ENCODE measurements at places on chromosomes 16 and 17. TPM values are rescaled to one million over a fixed set of nuclear protein-coding genes. Genes with fewer than 3 reads are reported as not detected.

GRCh38 chr17:75262112-75262606 is 480 bp downstream of the MRPS7 start:
- DNase-seq = no peak

DNA sequence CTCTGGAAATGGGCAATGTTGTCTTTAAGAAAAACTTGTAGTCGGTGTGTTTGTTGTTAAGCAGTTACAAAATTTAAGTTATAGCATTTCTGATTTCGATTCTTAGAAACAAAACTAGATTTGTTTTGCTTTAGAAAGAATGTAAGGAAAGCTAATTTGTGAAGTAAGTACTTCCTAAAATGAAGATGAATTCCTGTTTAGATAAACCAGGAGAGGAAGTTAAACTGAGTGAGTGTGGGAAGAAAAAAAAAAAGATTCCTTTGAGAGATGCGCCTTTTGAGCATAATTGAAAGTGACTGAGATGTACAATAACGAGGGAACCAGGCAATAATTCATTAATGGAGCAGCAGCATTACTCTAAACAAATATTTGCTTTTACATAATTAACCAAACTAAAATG is 52.4 kb upstream of the ALOX12 start:
- DNase-seq = no peak

GRCh38 chr16:81212830-81213465 is 25.5 kb upstream of the BCO1 start:
- DNase-seq = peak; percentile 41

The KRTAP2-3 gene
- total RNA-seq = not detected

The POLDIP2 gene
- total RNA-seq = 82.8 TPM

The USP31 gene
- 16.1 TPM for total RNA-seq

- DNase-seq = no peak
Measured at GRCh38 chr17:59427425-59427921, 96.0 kb downstream of the YPEL2 start.

DNA sequence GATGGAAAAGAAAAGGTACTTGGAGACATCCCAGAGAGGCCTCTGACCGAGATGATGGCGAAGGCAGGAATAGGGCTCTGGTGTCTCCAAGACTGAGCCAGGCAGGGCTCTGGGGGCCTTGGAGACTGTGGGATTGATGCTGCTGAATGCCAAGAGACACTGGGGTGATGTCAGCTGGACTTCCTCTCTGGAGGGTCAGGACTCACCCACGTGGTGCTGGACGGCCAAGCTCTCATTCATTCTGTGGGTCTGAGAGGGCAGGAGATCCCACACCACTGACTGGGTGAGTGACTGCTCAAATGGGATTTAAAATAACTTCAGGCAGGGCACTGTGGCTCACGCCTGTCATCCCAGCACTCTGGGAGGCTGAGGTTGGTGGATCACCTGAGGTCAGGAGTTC is 64.8 kb downstream of the NT5M start:
- DNase-seq = no peak

The HSBP1 gene
- total RNA-seq = 230 TPM

DNA sequence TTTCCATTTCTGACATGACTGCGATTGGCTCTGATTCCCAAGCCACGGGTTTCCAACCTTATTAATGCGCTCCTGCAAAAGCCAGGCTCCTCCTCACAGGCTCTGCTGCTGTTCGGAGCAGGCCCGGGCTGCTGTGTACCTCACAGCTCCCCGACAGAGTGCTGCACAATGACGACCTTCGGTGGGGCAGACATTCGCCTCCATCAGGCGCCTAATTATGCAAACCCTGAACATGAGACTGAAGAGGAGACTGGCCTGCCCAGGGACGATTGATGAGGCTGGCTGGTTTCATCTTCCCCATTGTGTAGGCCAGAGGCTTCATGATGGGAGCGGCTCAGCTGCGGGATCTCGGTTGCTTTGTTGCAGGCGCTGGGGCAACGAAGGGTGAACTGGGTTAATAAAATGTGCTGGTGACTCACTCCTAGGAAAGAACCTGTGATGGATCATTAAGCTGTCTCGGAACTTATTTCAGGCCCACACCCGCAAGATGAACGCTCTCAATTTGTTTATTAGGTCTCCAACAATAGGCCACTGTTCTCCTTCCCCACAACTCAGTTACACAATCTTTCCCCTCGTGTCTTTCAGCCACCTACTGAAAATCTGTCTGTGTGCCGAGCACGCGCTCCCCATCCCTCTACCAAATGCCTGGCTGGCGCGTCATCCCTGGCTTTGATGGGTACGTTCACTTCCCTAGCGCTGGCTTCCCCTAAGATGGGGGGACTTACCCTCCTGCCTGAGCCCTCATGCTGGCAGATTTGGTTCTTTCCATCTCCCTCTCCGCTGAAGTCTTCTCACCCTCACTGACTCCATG is 27.2 kb upstream of the TOB1 start:
- DNase-seq = no peak

The SEPTIN12 gene
- not detected for total RNA-seq

- DNase-seq = no peak
Measured at GRCh38 chr16:89360760-89361435, 129.5 kb downstream of the ANKRD11 start.

DNA sequence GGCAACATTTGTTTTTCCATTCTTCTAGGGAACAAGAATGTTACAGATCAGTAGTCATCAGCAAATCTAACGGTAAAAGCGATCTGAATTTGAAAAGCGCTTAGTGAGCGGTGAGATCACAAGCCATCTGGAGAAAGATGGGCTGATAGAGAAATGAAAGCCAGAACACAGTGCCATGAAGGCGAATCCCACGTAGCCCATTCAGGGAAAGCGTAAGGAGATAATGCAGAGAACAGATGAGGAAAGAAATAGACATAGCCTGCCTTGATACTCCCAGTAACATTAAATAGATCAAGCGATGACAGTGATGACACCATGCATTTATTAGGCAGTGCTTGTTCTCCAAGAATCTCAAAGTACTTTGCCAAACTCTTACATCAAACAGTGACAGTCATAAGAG is 183.1 kb upstream of the PSMD7 start:
- no peak for DNase-seq

The CLEC16A gene
- total RNA-seq = 15.2 TPM

DNA sequence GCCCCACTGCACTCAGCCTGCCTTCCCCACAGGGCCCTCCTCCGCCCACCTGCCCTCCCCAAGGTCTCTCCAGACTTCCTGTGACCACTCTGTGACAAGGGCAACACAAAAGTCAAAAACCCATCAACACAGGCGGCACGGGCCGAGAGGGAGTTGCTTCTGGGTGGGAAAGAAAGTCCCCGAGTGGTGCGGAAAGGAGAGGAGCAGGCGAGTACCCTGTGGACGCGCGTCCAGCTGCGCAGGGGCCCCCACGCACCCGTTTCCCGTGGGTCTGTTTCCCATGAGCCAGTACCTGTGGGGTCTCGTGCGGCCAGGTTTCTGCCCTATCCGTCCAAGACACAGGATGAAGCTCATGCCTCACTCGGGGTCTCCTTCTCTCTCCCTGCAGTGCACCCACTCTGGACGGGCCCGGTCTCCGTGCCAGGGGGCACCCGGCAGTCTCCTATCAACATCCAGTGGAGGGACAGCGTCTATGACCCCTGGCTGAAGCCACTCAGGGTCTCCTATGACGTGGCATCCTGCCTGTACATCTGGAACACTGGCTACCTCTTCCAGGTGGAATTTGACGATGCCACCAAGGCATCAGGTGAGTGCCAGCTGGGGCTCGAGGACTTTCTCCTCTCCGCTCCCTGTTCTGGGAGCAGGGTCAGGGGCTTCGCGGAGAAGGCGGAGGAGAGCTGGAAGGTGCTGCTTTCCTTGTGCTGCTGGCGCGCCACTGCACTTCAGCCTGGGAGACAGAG is 12.2 kb downstream of the CD2BP2 start:
- peak; percentile 23 for DNase-seq

DNA sequence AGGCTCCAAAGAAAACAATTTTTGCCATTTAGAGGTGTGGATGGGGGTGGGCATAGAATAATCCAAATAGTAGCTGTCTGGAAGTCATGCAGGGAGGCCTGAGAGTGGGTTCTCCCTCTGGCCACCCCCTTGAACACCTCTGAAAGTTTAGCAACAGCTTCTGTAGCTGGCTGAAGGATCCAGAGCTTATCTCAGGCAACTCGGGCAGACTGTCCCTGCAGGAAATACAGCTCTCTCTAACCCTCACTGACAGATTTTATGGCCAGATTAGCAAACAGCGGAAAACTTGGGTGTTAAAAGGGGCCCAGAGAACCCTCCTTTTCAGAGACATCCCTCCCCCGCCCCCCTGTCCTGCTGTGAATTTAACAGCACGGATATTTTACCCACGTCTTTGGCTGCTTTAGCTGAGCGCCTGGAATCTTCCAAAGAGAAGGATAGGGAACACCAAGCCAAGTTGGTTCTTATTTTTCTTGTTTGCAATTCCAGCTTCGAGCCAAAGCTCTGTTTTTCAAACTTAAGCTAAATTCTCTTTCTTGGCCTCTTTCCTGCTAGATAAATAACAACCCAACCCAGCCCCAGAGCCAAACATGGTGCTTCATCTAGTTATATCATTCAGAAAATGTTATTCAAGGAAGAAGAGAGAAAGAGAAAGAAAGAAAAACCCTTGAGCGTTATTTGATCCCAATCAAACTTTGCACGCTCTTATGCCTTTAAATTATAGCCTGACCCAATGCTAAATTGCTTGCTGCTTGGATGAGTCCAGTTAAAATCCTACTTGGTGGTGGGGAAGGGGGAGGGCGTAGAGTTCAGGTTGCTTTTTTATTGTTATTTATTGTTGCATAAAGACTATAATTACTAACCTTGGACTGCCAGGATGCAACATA is 2.3 kb upstream of the HOXB2 start:
- DNase-seq = no peak

- peak; percentile 70 for DNase-seq
Measured at GRCh38 chr16:21685034-21685455, 21.3 kb downstream of the OTOA start.

The GRIN2A gene
- total RNA-seq = 1.5 TPM

GRCh38 chr16:89040391-89040790 is 53.3 kb upstream of the ACSF3 start:
- no peak for DNase-seq

The USP43 gene
- 5.5 TPM for total RNA-seq

The TP53TG3 gene
- total RNA-seq = not detected

GRCh38 chr17:50139950-50140885 is 10.3 kb upstream of the SAMD14 start:
- peak; percentile 94 for DNase-seq

- DNase-seq = no peak
Measured at GRCh38 chr17:14959106-14959648, 305.9 kb downstream of the PMP22 start.

GRCh38 chr16:4316864-4317531 is 1.1 kb downstream of the GLIS2 start:
- no peak for DNase-seq

DNA sequence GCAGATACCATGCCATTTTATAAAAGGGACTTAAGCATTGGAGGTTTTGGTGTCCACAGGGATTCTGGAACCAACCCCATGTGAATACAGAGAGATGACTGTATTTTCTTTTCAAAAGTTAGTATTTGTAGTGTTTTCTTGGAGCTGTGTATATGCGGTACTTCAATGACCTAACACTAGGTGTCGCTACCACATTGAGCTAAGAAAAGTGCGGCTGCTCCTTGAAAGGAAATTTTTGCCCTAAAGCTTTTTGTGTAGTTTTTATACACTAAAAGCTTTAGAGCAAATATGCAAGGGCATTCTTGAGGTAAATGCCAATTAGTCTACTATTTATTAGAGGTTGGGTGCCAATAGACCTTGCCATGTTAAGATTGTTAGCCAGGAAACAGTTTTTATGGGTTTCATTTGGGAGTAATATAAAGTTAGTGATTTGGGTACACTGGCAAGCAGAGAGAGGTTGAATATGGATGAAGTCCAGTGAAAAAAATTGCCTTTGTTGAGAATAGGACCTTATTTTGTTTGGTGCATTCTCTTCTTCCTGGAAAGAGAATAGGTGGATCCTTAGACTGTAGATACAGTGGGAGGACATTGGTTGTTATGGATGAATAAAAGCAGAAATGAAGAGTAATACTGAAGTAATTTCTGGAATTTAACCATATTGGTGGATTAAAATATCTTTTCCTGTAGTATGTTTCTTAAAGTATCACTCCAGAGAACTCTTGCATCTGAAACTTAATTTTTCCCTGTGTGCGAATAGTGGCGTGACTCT is 43.3 kb downstream of the BCAS3 start:
- DNase-seq = peak; percentile 44

DNA sequence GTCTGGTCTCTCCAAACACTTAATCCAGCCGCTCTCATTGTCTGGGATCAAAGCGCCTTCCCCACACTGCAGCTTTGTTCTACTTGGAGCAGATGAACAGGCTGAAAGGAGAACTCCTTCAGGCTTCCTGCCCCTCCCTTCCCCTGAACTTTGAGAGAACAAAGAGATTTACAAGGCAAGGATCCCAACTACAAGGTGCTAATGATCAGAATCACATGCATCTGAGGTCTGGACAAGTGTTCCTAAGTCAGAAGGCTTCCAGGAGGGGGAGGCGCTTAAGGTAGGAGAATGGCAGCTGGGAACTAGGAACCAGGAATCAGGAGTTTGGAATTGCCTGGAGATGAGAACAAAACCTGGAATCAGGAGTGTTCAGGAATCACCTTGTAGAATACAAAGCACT is 606.3 kb upstream of the CDH11 start:
- peak; percentile 49 for DNase-seq

- no peak for DNase-seq
Measured at GRCh38 chr17:51828901-51829300, 329.6 kb downstream of the CA10 start.

The TBC1D3K gene
- total RNA-seq = not detected

The CTRB2 gene
- not detected for total RNA-seq

DNA sequence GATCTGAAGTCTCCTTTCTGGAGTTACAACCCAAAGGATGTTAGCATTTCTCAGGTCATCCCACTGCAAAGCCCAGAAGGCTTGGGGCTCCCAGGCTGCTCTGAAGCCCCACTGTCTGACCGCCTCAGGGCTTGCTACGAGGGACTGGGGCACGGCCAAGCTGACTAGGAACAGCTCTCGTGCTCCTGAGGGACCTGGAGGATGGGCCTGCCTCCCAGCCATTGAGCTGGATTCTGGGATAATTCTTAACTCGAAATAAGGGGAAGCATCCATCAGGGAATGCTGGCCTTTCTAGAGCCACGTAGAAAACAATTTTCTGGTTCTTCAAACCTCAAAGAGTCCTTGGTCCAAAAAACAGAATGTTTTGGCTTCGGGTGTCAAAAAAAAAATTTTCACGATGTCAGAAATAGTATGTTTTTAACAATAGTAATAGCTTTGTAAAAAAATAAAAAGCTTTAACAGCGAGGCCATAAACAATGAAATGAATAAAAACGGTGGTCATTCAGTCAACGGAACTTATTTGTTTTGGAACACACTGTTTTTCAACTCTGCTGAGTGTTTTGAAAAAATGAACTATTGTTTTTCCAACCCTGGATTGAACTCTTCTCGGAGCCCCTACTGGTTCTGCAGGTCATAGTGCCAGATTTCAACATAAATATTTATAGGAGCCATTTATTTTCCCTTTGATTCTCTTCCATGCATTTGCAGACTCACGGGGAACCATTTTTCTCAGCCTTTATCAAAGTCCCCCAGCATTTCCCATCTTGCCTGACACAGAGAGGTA is 16.4 kb upstream of the HERPUD1 start:
- no peak for DNase-seq

The ZNF267 gene
- 36.1 TPM for total RNA-seq

The CRYBA1 gene
- not detected for total RNA-seq

Data from H9 (cell line).